ENCODE measurements at places on chromosomes 16 and 17.

GRCh38 chr17:14113137-14113536 lies 43.8 kb downstream of the COX10 start:
- DNase-seq: no peak

DNA sequence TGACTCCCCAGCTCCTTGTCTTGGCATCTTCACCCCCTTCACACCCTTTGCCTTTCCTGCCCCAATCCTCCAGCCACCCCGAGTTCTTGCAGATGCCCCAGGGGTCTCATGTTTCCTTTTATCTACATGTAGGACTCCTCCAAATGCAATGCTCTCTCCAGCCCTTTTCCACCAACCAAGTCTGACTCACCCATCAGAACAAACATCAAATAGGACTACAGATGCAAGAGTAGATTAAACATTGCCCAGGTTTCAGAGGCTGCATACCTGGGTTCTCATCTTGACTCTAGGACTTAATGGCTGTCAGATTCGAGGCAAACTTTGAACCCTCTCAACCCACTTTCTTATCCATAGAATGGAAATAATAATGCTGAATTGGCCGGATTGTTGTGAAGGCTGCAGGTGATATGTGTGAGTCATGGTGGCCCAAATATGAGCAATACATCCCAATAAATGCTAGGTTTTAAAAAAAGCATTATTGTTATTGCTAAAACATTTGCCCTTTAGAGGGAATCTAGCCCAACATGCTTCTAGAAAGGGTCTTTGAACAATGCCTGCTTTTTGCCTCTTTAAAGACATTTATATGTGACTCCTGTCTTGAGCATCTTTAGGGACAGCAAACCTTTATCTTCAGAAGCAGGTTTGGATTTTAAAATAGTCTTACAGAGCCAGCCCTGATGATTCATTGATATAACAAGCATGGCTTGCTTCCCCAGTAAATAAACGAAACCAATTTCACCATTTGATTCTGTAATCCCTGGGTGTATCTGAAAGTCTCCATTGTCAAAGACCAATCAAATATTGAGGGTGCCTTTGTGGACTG lies 310.1 kb downstream of the FOXL1 start:
- no peak for DNase-seq

GRCh38 chr16:2039274-2040031 lies 8.2 kb downstream of the NTHL1 start:
- no peak for DNase-seq

GRCh38 chr16:51524555-51525373 lies 373.7 kb upstream of the SALL1 start:
- DNase-seq: no peak

DNA sequence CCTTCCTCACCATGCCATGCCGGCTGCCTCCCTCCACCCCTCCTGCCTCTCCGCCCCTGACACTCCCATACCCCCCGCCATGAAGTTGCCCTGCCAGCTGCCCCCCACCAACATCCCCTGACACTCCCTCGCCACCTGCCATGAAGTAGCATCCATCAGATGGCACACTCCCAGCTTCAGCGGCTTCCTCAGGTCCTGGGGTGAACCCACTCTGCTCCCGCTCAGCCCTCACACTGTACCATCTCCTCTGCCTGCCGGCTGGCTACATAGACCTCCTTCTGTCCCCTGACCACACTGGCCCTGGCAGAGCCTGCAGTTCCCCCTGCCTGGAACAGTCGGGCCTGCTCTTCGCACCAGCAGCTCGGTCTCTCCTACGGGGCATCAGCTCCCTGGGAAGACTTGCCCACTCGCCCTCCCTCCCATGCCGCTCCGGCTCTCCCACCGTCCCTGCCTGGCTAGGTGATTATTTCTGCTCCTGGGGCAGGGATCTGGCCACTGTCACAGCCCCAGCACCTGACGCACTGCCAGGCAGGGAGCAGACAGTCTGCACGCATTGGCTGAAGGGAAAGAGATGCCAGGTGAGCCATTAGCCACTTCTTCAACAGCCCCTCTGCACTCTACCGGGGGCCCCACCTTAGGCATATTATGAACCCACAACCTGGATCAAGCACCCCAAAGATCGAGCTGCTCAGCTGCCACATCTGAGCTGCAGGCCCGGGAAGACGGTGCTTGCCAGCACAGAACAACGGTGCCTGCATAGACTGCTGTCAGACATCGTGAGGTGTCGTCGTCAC lies 9.0 kb downstream of the CANT1 start:
- no peak for DNase-seq

DNA sequence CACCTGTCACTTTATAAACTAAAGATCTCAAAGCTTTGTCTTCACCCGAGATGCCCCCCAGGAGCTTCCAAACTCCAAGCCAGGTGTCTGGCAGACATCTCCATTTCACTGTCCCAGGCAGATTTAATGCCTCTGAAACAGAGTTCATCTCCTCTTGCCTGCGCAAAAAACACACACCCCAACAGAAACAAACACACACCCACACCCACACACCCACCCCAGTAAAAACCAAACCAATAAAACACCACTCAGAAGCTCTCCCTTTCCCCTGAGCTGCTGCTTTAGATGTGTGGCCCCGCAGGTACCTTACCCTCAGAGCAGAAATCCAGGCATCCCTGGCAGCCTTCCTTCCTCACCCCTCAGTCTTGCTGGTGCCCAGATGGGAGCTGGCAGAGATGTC lies 14.4 kb downstream of the SEC14L1 start:
- DNase-seq: no peak

DNA sequence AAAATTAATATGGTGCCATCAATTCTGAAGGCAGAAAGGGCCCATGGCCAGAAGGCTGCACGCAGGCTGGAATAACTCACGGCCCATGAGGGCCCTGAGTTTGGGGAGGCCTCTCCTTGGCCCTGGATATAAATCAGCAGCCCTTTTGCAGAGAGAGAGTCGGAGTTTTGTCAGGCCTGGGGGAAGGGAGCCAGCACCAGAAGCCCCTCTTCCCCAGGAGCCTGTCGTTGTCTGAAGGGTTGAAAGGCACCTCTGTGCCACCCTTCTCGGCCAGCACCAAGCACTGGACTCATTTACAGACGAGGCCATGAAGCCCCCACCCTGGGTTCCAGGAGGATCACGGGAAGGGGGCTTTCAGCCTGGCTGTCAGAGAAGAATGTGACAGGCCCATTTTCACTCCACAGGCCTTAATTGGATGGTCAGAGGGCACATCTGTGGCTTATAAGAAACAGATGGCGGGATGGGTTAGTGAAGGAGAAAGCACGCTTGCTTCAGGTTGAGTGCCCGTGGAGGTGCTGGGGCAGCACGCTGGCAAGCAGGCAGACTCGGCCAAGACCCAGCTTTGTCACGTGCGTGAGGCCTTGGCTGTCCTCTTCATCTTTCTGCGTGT lies 140.6 kb downstream of the CLEC16A start:
- no peak for DNase-seq

- DNase-seq: no peak
Observed at GRCh38 chr17:79026376-79027273, 2.7 kb downstream of the C1QTNF1 start.

DNA sequence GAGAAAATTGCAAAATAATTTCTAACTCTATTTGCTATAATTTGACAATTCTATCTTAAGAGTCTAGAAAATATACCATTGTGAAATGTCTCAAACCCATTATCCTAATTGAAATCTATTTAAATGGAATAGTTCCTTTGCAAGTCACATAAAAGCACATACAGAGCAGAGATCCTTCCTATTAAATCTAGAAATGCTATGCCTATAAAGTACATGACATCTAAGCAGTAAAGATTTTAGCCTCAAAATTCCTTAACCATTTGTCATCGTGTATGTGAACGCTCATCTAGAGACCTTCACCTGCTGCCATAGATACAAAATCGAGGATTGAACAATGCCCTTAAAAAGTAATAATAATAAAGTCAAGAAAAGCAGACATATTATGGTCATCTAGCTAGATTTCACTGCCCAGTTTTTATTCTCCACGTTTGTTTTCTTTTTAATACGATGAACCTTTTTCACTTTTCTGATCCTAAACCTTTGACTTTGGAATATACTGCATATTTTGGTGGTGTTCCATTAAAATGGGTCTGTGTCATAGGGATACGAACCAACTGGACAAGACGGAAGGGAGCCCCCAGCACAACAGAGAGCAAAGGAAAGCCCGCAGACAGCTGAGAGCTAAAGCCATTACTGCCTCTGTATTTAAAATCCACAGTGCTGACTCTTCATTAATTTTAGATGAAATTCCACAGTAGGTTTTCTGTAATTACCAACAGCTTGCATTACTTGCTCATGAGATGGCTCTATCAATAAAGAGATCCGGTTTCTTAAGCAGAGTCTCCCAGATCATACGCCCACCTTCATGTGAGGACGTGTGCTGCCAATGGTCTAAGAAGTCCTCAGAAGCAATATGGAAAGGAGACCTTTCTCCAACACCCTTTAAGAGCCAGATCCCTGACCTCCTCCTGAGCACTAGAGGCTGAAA lies 17.6 kb downstream of the TEX2 start:
- no peak for DNase-seq

DNA sequence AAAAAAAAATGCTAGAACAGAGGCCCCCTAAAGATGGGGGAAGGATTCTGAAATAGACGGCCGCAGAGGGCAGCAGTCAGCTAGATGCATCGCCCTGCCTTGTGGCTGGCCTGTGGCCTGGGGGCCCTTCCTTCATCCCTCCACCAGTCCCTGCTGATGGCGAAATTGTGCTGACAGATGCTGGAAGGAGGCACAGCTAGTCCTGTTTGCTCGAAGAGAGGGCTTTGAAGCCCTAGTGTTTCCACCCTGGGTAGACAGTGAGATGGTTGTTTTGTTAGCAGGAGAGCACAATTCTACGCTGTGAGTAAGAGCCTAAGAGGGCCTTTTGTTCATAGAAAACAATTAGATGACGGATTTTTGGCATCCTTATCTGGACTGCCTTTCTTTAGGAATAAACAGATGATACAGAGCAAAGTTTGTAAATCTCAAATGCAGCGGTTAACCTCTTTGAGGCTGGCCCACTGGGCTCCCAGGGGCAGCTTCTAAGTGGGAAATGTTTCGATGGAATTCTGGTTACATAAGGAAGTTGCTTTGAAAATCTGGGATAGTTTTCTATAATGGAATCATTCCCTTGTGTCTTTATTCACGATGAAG lies 23.0 kb downstream of the VPS35L start:
- DNase-seq: no peak
